Stimulated activated CD4-positive, alpha-beta T cell treated with anti-CD3 and anti-CD28 coated beads, Interleukin-15, amount 100 ng/mL, for 1 hour (primary cell): ENCODE measurements at places on chromosomes 6 and 20.

DNA sequence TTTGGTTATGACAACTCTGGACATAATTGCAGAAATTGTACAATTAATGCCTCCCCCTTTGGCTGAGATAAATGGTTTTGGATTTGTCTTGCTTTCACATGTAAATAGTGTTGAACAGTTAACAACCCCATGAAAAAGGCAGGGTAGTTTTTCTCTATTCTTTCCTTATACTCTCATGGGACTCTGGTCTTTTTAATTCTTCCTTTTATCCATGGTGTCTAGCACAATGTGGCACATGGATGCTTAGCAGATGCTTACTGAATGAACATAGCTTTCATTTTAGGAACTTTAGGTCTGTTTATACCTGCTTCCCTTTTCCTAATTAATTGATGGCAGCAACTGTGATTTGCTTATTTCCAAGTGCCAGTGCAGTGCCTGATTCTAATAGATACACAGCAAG, 75.6 kb downstream of the NCOA3 start:
- no peak for DNase-seq

GRCh38 chr6:43990627-43991619, 136.3 kb downstream of the MRPL14 start:
- no peak for DNase-seq

DNA sequence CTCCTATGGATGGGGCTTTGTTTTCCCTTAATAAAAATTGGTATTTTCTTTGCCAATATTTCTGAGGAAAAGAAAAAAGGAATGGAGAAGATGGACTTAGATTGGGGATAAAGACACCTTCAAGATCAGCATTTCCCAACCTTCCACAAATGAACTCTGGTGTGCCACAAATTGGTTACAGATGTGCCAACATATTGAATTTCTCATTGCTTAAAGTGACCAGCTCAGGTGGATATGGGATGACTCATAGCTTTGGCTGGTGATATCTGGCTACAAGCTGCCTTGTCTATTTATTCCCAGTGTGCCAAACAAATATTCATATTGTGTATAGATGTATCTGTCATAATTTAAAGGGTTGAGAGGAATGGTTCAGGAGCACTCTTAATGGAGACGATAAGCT, 32.5 kb downstream of the THEMIS start:
- no peak for DNase-seq

DNA sequence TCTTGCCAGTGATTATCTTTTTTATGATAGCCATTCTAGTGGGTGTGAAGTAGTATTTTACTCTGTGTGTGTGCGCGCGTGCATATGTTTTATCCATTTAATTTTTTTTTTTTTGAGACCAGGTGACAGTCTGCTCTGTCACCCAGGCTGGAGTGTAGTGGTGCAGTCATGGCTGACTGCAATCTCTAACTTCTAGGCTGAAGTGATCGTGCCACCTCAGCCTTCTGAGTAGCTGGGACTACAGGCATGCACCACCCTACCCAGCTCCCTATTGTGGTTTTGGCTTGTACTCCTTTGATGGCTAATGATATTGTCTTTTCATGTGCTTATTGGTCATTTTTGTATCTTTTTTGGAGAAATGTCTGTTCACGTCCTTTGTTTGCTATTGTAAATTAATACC, 33.3 kb downstream of the ITCH start:
- no peak for DNase-seq

DNA sequence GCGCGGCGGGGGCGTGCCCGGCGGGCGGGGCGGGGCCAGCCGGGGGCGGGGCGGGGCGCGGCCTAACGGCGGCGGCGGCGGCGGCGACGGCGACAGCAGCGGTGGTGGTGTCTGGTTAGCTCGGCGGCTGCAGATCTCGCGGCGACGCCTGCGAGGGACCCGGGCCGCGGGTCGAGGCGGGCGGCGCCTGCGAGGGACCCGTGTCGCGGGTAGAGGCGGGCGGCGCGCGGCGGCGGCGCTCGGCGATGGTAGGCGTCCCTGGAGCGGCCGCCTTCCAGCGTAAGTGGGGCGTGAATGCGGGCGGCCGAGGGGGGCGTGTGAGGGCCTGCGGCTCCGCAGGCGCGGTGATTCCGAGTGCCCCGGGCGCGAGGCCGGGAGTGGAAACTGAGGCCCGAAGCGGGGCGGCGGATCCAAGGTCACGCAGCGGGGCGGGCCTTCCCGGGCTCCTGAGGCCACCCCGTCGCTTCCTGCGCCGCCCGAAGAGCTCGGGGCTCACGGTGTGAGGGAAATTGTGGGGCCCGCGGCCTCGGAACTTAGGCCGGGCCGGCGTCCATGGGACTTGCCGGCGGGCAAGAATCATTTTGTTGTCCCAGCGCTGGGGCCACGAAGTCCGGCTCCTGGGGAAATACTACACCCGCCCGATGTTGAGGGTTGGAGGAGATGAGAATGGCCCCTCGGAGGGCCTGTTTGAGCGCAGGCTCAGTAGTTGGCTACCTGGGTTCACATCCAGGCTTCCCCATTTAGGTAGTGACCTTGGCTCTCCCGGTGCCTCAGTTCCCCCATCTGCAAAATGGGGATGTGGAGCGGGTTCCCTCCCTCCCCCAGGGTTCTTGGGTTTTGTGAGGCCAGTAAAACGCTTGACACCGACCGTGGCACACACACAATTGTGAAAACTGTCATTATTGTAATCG, at the start of gene CBFA2T2:
TSS of gene CBFA2T2 (plus strand) at position 74 of the 911 bp plus-strand sequence. CDS start at position 246, 172 bp downstream.
- DNase-seq = no peak

GRCh38 chr20:44211177-44212039, 837 bp upstream of the OSER1 start:
- DNase-seq = no peak

- DNase-seq = no peak
These were observed 203.4 kb upstream of the STXBP5 start for GRCh38 chr6:147000545-147001488.

DNA sequence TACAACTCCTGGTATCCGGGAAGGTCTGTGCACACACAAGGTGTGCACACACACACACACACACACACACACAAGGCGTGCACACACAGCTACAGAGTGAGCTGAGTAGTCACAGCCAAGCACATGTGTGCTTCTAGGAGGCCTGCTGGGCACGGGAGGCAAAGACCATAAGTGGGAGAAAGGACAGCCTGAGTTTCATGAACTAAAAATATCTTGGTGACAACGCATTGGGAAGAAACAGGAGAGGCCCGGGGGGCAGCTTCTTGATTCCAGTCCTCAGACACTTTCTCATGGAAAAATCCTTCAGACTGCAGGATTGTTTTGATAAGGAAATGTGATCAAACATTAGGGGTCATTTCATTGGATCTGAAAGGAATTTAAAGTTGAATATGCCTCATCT, 2.6 kb downstream of the TRAF3IP2 start:
- no peak for DNase-seq
